ENCODE measurements at places on chromosomes 1 and 21.
A peak's percentile ranks its signal among the peaks of the same experiment; 100 is the strongest.

DNA sequence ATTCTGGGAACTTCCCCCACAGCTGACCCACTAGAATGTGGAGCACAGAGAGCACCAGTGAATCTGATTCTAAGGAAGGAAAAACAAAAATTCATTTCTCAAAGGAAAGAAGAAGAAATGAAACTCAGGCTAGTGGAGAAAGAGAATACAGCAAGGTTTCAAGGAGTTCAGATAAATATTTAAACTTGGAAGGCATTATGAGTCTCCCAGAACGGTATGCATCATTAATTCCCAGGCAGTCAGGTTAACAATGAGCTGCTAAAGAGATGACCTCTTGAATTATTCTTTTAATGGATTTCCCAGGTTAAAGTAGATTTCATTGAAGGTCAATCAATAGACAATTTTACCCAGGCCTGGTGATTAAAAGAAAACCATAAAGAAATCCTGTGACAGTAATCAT, 103.6 kb upstream of the KAZN start:
- no peak for DNase-seq

GRCh38 chr1:25996966-25997827, 666 bp downstream of the PAFAH2 start:
- no peak for DNase-seq

GRCh38 chr21:42313501-42313969, 1.7 kb downstream of the TFF3 start:
- no peak for DNase-seq

GRCh38 chr1:9782116-9782751, 41.5 kb downstream of the CLSTN1 start:
- DNase-seq: no peak

DNA sequence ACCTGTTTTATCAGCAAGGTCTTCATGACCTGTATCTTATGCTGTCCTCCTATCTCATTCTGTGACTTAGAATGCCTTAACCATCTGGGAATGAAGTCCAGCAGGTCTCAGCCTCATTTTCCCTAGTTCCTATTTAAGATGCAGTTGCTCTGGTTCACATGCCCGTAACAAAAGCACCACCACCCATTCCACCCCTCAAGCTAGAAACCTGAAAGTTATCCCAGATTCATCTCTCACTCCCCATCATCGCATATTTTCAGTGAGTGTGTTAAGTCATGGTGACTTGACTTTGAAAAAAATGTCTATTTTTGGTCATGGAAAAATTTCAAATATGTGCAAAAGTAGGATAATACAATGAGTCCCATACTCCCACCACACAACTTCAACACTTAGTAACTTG, 11.7 kb downstream of the HMGN2 start:
- no peak for DNase-seq

- DNase-seq: no peak
Observed at GRCh38 chr1:84406346-84406861, 8.1 kb downstream of the DNASE2B start.

DNA sequence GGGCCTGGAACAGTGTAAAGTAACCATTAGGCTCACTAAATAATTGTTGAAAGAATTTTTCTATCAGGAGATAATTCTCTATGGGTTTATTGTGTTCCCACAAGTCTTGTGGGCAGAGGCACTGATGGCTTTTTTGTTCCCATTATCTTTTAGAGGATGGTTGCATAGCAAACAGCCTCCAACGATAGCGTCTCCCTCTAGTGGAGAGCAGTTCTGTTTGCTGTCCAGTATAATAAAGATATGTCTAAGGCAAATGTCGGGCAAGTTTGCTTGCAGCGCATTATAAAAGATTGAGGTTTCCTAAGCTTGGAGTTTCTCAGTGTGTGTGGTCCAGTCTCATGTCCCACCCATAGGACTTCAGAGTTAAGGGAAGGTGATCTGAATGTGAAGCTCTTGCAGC, 1.3 kb upstream of the SLC6A17 start:
- no peak for DNase-seq

DNA sequence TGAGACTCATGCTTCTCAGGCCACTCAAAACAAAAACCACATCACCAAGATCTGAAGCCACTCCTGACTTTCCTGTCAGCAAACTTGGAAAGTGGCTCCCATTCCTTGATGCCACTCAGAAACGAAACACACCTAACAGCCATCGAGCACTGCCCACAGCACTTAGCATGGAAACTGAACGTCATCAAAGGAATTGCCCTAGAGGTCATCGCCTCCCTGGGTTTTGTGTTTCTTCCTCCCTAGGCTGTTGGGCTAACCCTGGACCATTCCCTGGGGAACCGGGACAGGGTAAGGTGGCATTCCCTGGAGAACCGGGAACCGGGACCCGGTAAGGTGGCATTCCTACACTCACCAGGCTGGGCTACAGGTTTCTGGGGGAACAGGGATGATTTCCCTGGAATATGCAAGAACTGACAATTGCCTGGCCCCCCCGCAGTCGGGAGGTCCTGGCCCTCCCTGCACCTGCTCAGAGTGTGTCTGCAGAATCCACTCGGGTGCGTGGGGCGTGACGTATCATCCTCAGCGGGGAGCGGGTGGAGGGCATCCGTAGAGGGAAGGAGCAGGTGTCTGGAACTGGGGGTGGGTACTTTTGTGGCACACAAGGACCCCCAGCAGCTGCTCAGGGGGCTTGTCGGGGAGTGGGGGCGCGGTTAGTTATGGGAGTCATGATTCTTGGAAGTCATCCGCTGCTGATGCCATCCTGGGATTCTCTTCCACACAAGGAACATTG, 30.3 kb downstream of the SLC45A1 start:
- no peak for DNase-seq

DNA sequence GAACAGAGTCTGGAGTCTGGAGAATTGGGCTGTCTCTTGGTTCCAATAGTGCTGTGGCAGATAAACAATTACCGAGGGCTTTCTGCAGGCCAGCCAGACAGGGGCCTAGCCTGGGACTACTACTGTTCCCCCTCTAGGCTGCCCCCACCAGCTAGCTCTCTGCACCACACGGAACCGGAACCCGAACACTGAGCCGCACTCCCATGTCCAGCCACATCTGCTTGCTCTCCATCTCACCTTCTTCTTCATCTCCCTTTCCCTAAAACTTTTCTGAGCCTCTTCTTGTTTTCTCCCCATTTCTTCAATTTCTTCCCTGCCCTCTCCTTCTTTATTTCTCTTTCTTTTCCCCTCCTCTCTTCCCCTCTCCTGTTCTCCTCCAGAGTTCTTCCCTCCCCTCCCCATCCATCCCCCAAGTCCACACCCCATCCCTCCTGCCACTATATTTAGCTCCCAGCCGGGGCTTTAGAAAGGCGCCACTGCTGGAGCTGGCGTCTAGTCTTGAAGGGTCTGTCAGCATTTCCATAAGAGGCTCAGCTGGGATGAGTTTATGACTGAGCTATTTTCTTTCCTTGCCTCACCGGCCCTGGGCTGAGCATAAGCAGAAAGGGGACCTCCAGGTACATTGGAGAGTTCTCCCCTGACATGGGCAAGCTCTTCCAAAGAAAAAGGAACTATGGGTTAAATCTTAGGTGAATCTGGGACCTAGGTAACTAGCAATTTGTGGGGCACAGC, 25.7 kb upstream of the ATP2B4 start:
- DNase-seq: no peak

- no peak for DNase-seq
Observed at GRCh38 chr1:79790950-79791349, 784.4 kb upstream of the ADGRL4 start.

DNA sequence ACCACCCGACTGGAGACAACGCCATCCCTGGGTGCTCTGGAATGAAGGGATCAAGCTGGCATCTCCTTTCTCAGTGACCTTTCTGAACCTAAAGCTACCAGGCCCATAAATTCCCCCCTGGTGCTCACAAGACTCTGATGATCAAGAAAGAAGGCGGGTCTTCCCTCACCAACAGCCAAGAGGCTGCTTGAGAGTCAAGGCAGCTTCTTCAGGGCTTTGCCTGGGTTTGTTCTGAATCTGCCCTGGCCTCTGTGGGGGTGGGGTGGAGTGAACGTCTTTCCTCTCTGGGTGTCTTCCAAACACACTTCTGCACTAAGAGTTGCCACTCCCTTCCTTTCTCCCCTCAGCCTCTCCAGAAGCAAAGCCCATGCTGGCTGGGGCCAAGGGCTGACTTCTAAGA, 36.1 kb downstream of the CD247 start:
- DNase-seq: no peak

DNA sequence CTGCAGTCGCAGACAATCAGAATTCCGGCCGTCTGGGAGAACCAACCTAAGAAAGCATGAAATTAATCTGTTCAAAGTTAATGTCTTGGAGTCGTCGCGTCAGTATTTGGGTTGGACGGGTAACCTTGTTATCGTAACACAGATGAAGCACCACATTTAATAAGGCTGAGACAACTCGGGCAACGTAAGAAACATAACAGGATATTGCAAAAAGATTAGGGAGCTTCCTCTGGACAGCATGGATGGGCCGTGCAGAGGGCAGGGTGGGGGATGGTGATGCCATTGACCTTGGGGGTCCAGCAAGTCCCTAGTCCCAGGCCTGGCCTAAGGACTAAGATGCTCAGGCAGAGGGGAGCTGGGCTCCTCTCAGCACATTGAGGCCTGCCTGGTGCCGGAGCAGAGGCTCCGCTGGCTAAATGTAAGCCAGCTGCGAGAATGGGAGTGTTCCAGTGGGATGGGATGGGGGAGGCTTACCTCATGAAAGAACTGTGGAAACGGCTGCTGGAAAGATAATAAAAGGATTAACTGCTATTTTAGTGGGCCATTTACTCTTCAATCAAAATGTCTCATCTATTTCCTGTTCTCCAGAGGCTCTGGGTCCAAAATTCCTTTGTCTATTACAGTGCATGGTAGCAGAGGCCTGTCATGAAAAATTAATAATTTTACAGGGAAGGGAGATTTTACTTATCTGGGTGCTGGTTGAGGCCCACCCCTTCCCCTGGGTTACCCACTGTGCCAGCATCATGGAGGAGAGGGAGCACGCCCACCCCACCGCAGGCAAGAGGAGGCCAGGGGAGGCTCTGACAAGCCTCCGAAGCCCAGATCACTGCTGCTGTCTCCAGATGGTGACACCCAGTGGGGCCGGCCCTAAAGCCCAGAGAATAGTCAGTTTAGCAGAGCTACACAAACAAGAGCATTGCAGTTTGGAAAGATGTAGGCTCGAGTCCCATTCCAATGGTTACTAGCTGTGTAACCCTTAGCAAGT, 131.6 kb downstream of the DMRTB1 start:
- DNase-seq: no peak

DNA sequence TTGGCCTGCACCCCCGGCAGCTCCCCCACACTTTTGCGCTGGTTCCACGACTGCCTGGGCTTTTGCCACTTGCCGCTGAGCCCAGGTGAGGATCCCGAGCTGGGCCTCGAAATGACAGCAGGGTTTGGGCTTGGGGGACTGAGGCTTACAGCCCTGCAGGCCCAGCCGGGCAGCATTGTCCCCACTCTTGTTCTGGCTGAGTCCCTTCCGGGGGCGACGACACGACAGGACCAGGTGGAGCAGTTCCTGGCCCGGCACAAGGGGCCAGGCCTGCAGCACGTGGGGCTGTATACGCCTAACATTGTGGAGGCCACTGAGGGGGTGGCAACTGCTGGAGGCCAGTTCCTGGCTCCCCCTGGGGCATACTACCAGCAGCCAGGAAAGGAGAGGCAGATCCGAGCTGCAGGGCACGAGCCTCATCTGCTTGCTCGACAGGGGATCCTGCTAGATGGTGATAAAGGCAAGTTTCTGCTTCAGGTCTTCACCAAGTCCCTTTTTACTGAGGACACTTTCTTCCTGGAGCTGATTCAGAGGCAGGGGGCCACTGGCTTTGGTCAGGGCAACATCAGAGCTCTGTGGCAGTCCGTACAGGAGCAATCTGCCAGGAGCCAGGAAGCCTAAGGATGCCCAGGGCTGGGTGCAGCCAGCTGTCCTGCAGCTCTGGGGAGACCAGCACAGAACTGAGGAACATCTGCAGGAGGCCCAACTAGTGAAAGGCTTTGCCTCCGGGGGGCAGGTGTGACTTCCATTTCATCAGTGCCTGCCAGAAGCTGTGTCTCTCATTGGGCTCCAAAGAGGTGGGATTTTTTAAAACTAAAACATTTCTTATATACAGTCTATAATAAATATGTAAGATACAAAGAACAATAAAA, 1.2 kb downstream of the HPDL start:
- no peak for DNase-seq

GRCh38 chr1:18944810-18945209, 11.7 kb downstream of the IFFO2 start:
- DNase-seq: no peak

GRCh38 chr21:43809346-43809799, 20.0 kb downstream of the RRP1 start:
- DNase-seq: no peak

GRCh38 chr1:179953974-179954492, 577 bp upstream of the CEP350 start:
- DNase-seq: peak; percentile 11

GRCh38 chr1:230392536-230392909, 33.6 kb downstream of the PGBD5 start:
- no peak for DNase-seq

DNA sequence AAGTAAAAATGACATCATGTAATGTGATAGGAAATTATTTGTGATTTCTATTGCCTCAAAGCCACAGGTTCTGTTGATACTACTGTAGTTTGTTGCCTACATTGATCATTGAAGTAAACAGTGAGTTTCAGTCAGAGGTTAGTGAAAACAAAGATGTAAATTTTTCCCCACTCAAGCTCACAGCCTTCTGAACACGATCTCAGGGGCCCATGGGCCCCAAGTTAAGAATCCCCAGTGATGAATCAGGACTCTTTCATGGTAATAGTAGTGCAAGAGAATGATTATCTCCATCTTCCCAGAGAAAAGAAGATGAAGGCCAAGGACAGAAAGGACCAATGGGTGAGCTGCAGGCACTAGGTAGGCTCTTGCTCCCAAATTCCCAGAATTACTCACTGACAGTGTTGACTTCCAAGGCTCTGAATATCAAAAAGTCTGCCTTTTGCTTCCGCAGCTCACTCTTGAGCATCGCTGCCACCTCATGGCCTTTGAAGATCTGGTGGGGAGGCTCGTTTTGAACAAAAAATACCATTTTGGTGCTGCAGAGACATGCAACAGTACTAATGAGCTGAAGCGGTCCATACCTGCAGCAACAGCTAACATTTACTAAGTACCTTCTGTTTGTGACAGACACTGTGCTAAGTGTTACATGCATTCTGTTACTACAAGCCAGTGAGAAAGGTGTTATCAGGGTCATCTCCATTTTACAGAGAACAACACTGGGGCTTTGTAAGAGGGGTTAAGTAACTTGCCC, 113.3 kb downstream of the KIAA0319L start:
- DNase-seq: no peak

DNA sequence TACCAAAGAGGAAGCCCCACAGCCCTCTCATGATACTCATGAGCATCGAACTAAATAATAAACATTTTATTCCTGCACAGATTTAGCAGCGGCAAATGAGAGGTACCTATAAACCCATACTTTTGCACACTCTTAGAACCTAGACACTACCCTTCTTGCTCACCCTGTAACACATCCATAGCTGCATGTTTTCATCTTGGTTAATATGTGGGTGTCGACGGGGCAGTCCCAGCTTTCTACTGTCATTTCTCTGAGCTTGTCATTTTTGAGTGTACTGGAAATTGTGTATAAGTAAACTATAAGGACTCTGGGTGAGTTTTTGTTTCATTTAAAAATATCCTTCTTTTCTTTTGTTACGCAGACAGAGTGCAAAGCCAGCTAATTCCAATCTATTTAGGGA, 25.5 kb downstream of the OVGP1 start:
- DNase-seq: no peak
